ENCODE measurements at places on chromosomes 3 and 15.
A peak's percentile ranks its signal among the peaks of the same experiment; 100 is the strongest.

DNA sequence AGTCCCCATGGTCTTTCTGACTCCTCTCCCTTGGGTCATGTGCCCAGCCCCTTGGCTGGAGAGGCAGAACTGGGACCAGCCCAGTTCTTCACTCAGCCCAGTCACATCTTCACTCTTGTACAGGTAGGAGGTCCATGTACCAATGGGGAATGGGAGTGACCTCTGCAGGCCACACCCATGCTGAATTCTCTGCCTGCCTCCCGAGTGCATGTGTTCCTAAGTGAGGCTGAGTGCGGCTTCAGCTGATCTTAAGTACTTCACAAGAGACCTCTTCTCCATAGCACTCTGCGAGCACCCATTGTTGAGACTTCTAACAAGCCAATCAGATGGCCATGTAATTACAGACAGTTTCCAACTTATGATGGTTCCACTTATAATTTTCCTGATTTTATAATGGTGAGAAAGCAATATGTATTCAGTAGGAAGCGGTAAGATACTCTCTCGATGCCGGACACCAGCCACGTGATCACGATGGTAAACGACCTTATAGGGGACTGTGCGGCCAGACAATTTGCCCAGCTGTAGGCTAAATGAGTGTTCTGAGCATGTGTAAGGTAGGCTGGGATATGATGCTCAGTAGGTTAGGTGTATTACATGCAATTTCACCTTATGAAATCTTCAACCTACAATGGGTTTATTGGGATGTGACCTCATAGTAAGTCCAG lies 112.1 kb downstream of the KLF13 start:
- no peak for DNase-seq

DNA sequence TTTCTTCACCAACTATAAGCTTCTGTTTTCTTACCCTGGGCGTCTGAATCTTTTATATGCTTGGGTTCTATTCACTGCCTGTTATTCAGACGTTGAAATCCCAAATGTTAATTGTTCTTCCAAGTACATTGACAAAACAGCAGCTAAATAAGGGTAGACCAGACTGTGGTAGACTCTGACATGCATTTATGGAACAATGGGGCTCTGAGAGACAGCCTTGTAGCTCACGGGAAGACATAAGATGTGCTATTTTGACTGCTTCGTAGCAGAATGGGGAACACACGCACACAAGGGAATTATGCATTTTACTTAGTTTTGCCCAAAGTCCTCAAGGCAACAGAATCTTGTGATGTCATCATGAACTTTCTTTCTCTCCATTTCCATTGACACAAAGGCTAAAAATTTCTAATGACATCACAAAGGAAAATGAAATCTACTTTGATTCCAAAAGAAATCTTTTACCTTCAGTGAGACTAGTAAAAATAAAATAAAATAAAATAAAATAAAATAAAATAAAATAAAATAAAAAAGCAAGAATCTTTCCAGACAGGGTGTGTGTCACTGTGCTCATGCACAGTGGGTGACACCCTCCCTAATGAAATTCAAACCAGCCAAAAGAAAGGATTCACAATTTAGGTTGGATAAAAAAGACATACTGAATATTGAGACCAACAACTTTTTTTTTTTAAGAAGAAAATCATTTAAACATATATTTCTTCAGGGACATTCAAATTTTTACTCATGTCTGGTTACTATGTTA lies 346.6 kb downstream of the ZBTB20 start:
- no peak for DNase-seq

DNA sequence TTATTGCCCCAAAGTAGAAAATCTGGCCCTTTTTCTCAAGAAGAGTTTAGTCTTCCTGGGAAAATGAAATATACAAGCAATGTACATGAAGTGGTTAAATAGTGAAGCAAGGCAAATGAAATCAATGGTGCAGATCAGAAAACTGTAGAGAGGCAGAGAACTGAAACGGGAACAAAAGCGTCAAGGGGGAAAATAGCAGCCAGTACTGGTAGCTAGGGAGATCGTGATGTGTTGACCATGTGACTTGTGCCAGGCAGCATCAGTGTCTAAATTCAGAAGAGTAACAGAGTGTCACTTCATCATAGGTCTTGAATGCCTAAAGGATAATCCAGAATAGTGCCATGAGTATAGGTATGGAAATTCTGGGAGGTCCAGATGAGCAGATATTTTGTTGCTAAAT lies 163.1 kb downstream of the CHL1 start:
- DNase-seq = no peak

DNA sequence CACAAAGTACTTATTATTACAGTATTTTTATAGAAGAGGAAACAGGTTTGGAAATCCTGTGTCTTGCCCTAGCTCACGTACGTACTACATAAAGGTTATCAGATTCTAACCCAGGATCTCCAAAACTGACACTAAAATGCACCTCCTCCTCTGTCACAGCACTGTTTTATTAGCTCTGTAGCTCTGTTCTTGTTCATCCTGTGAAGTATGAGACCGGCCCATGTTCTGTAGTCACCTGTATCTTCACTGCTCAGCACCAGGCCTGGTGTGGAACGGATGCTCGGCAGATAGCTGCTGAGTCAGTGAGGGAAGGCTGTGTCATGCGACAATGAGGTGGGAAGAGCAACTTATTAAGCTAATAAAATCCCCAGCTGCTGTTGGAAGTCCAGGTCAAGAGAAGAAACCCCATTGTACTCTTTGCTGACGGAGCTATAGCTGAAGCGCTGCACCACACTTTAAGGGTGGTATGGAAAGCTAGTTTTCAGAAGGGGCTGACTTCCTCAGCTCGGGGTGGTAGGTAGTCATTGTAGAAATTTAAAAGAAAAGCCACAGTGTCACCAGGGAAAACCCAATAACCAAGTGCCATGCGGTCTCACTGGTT lies 22.8 kb downstream of the BCL2A1 start:
- no peak for DNase-seq

- DNase-seq = no peak
Observed at GRCh38 chr3:166283840-166284239, 446.6 kb upstream of the BCHE start.

GRCh38 chr15:81502439-81502838 lies 128.4 kb upstream of the TMC3 start:
- DNase-seq = no peak

GRCh38 chr15:85330901-85331588 lies 49.4 kb upstream of the AKAP13 start:
- DNase-seq = peak; percentile 32

DNA sequence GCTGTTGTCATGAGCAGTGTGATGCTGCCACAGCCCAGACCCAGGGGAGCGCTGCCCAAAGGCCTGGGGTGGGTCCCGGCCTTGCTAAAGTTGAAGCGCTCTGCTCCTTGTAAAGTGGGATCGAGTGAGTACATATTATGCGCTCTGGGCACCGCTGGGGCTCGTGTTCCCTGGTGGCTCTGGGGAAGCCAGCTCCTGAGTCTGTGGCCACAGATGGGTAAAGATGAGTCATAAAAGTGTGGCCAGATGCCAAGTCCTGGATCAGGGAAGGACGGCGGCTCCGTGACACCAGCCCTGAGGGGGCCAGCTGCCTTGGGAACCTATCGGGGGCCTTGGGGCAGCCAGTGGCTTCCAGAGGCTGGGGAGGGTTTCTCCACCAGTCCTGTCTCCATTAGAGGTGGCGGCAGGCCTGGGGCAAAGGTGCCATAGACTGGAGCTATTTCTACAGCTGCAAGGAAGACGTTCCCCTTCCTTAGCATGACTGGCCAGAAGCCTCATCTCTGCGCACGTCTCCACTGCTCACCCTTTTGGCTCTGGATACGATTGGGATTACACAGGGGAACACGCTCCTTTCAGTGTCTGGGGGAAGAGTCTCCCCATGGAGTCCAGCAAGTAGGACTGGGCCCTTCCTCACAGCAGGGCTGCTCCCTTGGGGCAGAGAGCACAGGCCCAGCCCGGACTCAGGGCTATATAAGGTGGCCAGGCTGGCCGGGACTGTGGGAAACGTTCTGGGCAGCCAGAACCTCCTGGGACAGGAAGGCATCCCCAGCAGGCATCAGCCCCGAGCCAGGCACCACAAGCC lies 1.2 kb upstream of the ITIH4 start:
- DNase-seq = no peak

DNA sequence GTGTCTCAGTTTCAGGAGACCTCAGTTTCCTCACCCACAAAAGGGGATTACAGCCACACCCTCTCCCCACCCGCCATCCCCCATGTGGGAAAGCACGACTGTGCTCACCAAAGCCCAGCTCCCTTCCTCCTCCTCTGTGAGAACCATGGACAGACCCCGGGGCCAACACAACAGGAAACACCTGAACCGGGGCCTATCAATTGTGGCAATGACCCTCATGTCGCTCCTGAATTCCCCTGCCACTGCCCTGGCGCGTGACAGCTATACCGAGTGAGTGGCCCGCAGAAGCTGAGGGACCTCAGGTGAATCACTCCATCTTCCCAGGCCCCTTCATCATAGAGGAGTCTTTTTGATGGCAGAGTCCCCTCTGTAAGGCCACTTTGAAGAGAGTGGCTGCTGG lies 28.6 kb downstream of the PLEKHO2 start:
- no peak for DNase-seq

GRCh38 chr3:14636496-14637087 lies 15.0 kb upstream of the CCDC174 start:
- no peak for DNase-seq

DNA sequence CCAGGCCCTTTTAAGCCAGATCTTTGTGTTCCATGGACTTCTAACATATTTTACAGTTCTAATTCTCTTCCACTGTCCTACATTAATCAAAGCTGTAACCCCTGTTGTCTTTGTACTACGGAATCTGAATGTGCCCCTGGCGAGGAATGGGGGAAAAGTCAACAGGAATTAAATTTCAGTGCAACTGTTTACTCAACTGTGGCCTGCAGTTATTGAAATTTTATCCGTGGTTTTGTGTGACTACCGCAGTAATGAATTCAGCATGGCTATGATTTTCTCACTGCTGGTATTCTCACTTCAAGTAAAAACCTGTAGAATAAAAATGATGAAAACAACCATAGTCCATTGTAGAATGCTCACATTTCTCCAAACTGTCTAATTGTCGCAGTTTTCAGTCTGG lies 388.0 kb downstream of the FOXP1 start:
- no peak for DNase-seq

- no peak for DNase-seq
Observed at GRCh38 chr15:43748376-43748775, 2.1 kb downstream of the PDIA3 start.

- DNase-seq = no peak
Observed at GRCh38 chr15:74529921-74530320, 11.1 kb upstream of the ARID3B start.

- DNase-seq = no peak
Observed at GRCh38 chr3:178459038-178459410, 77.2 kb upstream of the KCNMB2 start.

- DNase-seq = no peak
Observed at GRCh38 chr3:102466001-102466400, 31.2 kb downstream of the ZPLD1 start.

GRCh38 chr3:78183906-78184599 lies 1144.2 kb downstream of the ROBO2 start:
- no peak for DNase-seq

DNA sequence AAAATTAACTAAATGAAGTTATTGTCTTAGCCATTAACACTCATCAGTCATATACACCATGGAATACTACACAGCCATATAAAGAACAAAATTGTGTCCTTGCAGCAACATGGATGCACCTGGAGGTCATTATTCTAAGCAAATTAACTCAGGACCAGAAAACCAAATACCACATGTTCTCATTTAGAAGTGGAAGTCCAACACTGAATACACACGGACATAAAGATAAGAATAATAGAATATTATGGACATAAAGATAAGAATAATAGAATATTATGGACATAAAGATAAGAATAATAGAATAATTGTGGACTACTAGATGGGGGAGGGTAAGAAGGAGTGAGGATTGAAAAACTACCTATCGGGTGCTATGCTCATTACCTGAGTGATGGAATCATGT lies 122.3 kb downstream of the CHL1 start:
- DNase-seq = no peak

DNA sequence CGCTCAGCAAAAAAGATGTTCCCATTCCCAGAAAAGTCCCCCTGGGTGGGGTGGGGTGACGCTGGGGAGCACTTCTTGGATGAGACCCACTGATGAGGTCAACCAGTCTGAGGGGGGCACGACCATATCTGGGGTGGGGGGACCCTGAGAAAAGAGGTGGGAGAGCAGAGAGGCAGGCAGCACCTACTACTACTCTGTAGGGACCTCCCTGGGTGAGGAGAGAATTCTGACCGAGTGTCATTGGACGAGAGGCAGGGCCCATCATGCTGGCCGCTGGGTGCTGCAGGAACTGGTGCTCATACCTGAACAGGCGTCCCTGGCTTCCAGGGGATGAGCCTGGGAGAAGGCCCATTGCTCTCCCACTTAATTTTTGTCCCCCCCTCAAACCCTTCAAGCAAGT lies 158.8 kb downstream of the KLF13 start:
- no peak for DNase-seq

DNA sequence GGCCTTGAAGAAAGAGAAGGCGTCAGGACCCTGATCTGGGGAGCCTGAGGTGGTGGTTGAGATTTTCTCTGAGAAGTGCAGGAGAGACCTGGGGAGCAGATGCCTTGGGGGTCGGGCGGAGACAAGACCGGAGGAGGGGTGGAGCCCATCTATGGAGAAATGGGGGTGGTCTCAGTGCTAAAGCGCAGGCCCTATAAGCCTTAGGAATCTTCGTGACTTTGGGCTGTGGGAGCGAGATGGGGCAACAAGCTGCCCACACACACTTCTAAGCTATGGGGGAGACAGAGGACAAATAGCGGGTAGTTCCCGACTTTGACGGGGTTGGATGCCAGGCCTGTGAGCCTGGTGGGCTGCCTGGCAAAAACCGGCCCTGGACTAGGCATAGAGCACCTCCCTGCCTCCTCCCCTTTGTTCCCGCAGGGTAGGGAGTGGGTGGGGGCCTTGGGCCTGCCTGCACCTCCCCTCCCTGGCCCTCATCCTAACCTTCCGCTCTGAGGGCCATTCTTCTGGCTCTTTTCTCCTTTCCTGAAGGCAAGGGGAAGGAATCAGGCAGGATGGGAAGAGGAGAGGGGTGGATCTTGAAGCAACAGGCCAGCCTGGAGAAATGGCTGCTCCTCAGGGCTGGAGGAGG lies 880 bp downstream of the NISCH start:
- DNase-seq = no peak

DNA sequence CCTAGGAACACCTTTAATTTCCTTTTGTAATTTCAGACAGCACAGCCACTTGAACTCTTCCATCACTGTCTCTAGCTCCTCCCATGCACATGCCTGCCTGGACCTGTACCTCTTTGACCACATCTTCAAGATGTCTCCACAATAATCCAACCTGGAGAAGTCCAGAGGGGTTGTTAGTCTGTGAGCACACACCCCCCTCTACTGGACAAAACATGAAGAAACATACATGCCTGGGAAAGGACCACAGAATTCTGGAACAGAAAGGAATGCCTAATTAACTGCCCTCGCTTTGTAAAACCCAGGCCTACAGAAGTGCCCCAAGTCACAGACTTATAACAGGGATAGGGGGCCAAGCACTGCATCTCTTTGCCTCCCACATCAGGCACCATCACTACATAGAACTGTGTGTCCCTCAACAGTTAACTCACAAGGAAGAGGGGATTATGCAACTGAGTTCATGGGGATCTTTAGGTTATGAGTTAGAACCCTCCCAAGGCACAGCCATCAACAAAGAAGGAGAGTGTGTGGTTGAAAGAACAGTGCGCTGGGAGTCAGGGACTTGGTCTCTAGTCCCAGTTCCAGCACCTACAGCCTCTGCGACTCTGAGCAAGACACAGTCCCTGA lies 61.7 kb downstream of the FMN1 start:
- no peak for DNase-seq
